ENCODE measurements at places on chromosomes 16 and 17.

DNA sequence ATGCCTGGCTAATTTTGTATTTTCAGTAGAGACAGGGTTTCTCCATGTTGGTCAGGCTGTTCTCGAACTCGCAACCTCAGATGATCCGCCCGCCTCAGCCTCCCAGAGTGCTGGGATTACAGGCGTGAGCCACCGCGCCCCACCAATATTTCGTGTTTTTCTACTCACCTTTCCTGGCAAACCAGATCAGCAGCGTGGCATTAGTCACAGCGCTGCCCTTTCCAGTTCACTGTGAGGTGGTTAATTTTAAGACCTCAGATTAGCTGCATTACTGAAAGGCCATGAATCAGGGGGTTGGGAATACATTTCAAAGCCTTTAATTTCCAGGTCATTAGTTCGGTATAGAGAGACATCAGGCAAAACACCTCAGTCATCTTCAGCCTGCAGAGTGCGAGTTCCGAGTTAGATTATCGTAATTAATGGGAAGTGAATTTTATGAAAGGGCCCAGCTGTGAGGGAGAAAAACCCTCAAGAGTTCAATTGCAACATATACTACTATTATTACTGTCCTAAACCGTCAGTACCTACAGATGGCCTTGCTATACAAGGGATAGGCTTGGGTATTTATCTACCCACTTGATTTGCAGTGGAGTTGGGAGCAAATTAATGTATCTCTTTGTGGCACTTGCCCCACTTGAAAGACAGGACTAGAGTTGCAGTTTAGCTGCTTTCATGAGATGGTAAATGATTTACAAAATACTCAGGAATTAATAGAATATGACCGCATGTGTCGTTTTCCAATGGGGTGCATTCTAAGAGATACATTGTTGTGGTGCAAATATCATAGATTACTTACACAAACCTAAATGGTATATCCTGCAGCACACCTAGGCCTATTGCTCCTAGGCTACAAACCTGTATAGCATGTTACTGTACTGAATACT is 2.1 kb upstream of the USP32 start:
- no peak for DNase-seq

DNA sequence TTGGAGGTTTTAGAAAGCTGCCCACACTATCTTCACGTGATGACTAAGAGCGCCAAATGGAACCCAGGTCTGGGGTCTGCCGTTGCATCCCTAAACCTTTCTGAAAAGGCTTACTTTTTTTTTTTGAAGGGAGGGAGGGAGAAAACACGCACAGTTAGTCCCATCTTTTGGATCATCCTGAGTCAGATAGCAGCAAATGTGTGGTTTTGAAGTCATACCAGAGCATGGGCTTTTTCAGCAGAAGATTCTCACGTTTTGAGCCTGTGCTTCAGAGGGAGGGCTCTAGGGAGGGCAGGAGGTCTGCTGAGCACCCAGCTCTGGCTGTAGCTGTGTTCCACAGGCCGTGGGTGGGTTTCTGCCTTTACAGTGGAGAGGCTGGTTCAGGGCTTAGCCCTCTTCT is 194.7 kb downstream of the SNX29 start:
- no peak for DNase-seq

- DNase-seq = no peak
Measured at GRCh38 chr16:69839798-69840409, 77.8 kb downstream of the WWP2 start.

- no peak for DNase-seq
Measured at GRCh38 chr16:68889508-68890150, 46.3 kb downstream of the TANGO6 start.

DNA sequence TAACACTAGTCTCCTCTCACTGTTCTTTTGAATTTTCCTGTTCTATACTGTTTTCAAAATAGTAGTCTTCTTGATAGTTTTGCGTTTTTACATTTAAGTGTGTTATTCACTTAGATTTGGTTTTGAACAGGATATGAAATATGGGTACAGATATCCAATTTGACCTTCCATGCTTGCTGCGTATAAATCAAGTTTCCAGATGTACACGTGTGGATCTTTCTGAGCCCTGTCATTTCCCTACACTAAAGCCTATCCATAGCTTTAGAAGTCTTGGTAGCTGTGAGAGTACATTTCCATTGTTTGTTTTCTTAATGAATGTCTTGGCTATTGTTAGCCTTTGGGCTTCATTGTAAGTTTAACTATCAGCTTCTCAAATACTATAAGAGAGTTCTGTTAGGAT is 20.4 kb downstream of the CYLD start:
- no peak for DNase-seq

- no peak for DNase-seq
Measured at GRCh38 chr16:78249056-78249455, 149.6 kb downstream of the WWOX start.

DNA sequence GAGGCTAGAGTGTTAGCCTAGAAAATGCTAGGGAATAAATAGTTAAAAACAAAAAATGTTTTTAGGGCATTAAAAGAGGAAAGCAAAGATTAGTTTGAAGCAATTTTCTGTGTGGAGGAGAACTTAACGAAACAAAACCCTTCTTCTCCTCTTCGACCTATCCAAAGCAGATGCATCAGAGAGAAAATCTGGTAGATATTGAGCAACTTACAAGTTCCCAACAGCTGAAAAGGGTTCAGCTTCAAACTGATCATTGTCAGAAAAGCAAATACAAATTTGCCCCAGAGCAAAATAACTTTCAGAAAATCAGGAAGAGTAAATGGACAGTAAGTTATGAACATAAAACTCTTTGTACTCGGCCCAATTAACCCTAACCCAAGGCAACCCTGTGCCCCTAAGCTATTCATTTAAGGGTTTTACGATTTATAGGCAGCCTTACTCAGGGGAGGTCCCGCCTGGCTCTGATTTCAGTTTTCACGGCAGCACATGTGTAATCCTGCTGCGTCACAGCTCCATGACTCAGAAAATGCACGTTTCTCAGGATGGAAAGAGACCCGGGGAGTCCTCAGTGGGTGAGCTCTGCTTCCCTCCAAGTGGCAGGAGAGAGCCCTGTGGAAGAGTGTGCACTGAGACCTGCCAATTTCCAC is 405.7 kb upstream of the SALL1 start:
- no peak for DNase-seq
